ENCODE measurements at places on chromosomes 6 and 20.

- DNase-seq = no peak
- no peaks in the 10 kb centered on the region for H3K36me3 ChIP-seq
- H3K27ac ChIP-seq = no peak overlapping the region
These were observed 97.1 kb upstream of the KCNK16 start for GRCh38 chr6:39419607-39420006.

DNA sequence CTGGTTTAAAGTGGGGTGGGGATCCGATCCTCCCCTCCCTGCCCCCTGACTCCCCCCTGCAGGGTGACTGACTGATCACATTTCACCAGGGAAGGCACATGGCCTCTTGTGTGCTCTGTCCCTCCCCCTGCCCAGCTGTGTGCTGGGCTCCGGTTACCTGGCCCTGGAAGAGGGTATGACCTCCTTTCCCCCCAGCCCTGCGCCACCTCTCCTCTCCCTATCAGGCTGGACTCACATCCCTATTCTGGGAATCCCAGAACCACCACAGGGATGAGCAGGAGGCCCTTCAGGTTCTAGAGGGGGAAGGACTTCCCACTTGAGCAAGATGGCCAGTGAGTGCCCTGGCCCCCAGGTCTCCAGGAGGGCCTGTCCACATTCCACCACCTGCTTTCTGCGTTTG lies 2.1 kb upstream of the IP6K3 start:
- no peaks in the 10 kb centered on the region for H3K36me3 ChIP-seq
- H3K27ac ChIP-seq = no peak overlapping the region
- H3K4me3 ChIP-seq = no peak overlapping the region

- no peak overlapping the region for H3K27ac ChIP-seq
- no peaks in the 10 kb centered on the region for H3K27me3 ChIP-seq
- no peak overlapping the region for H3K4me3 ChIP-seq
- H3K36me3 ChIP-seq = peaks cover 31% of the 10 kb centered on the region
These were observed 40.9 kb downstream of the ZFP64 start for GRCh38 chr20:52150440-52151258.

DNA sequence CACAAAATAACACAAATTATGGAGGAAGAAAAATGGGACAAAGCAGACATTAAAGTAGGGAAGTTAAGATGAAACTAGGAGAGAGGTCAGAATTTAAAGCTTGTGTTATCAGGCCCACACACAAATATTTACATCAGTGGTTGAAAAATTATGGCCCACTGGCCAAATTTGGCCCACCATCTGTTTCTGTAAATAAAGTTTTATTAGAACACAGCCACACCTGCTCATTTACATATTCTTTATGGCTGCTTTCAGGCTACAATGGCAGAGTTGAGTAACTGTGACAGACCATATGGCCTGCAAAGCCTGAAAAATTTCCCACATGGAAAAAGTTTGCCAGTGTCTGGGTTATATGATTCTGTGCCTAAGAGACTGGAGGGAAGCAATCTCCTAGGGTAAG lies 49.0 kb downstream of the SLC22A23 start:
- H3K36me3 ChIP-seq = no peaks in the 10 kb centered on the region
- H3K4me1 ChIP-seq = peaks cover 44% of the 10 kb centered on the region
- no peak overlapping the region for H3K4me3 ChIP-seq
- H3K27me3 ChIP-seq = no peaks in the 10 kb centered on the region
